Spleen (tissue), 13 donors: ENCODE measurements at places on chromosomes 1 and 21. TPM values are rescaled to one million over a fixed set of nuclear protein-coding genes. Genes with fewer than 3 reads are reported as not detected.
A peak's percentile ranks its signal among the peaks of the same experiment; 100 is the strongest.

The B3GALT2 gene
- total RNA-seq: 0.69 TPM

The ZBTB8B gene
- not detected for total RNA-seq

The VWA1 gene
- 14.2 TPM for total RNA-seq

The HMGN2 gene
- 328 TPM for total RNA-seq

The SLC37A1 gene
- 23.9 TPM for total RNA-seq

The CSMD2 gene
- total RNA-seq: 0.89 TPM

The PHC2 gene
- total RNA-seq: 142 TPM

DNA sequence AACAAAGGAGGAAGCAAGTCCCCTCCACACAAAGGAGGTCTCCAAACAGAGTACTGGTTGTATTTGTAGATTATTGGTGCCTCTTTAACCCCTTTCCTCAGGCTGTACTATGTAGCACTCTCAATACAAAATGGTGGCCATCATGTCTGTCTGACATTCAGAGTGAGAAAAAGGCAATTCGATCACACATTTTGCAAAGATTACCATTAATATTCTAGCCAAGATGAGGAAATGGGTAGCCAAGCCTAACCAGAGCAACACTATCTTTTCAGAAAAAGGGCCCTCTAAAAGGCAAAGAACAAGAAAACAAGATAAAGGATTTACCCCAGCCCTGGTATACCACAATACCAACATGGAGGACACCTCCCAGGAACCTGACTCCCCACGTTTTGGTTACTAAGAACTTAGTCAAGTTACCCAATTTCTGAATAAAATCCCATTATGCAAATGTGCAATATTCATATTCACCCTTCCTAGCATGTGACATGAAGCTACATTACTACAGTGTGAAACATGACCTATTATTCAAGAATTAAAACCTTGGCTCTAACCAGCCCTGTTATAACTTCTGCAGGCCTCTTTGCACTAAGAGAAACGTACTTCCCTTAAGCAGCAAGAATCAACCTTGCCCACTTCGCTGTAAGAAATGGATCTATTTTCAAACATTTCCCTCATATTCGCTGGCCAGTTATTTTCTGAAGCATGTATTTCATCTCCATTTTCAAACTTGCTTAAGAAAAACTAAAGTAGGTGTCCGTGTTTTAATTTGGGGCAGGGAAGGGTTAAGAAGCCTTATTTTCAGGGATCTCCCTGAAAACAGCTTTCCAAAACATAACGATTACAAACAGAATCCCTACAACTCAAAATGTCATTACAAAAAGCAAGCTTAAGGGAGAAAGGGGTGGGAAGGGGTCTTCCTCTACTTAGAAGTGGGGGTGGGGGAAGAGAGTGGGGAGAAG, 2.1 kb downstream of the KDM5B start:
- no peak for DNase-seq

DNA sequence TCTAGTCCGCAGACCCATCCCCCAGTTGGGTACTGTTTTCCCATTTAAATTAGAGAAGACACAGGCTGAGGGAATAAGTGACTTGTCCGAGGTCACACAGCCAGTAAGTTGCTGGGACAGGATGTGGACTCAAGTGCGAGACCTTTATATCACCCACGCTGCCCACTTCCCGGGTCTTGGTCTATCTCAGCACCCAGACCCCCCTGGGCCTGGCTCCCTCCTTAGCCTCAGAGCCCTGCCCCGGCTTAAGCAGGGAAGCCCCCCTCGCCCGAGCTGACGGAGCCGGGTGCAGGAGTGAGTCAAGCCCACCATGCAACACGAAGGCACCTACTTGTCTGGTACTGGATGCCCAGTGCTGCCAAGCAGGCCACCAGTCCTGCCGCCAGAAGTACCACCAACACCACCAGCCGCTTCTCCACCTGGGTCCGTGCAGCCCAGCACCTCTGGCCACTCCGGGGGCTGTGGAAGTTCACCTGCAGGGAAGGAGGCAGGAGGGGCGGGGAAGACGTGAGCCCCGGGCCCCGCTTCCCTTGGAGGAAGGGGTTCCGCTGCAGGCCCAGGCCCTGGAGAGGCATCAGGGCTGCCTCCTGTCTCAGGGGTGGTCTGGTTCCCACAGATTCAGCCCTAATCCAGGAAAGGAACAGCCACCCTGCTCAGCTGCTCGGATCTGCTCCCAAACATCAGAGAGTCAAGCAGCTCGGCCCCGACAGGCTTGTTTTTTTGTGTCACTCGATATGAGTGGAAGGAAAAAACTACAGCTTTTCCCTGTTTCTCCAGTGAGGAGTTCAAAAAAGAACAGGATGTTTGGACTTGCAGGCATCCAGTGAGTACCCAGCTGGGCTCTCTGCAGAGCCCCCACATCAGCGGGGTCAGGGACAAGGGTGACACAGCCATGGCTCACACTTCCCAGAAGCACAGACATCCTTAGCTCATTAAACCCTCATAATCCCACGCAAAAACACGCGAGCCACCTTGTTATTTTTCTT, 11.1 kb downstream of the ECE1 start:
- DNase-seq: peak; percentile 75

GRCh38 chr1:5580926-5581325, 411.3 kb downstream of the NPHP4 start:
- peak; percentile 13 for DNase-seq

GRCh38 chr1:190453550-190453949, 24.1 kb downstream of the BRINP3 start:
- DNase-seq: no peak

GRCh38 chr1:232440325-232441035, 189.5 kb downstream of the SIPA1L2 start:
- DNase-seq: no peak

GRCh38 chr1:55542901-55543504, 327.8 kb upstream of the USP24 start:
- DNase-seq: no peak

GRCh38 chr1:23483321-23484252, at the start of gene ASAP3:
Gene ASAP3, minus strand, starts transcription at chr1:23484179. Its CDS starts 46 bp downstream, at chr1:23484133.
- DNase-seq: no peak

DNA sequence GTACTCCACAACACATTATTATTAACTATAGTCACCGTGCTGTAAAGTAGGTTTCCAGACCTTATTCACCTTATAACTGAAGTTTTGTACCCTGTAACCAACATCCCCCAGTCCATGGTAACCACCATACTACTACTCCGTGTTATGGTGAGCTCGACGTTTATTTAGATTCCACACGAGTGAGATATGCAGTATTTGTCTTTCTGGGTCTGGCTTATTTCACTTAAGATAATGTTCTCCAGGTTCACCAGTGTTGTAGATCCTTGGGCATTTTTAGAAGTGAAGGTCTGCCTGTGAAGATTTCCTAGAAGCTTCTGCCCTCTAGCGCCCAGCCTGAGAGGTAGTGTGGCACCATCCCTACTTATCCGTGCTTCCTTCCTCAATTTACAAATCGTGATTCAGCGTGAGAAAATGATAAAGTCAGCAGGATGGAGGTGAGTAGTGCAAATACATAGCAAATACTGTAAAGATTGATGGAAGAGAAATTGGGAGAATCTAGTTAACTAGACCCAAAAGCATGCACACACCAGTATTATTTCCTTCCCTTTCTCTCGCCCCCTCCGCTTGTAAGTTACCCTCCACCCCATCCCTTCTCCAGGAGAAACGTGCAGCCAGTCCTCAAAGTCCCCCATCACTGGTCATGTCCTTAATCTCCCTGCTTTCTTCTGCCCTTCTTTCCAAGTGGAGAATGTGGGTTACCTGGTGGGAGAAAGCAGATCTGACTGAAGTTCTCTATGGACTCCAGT, 36.0 kb upstream of the DISC1 start:
- no peak for DNase-seq

DNA sequence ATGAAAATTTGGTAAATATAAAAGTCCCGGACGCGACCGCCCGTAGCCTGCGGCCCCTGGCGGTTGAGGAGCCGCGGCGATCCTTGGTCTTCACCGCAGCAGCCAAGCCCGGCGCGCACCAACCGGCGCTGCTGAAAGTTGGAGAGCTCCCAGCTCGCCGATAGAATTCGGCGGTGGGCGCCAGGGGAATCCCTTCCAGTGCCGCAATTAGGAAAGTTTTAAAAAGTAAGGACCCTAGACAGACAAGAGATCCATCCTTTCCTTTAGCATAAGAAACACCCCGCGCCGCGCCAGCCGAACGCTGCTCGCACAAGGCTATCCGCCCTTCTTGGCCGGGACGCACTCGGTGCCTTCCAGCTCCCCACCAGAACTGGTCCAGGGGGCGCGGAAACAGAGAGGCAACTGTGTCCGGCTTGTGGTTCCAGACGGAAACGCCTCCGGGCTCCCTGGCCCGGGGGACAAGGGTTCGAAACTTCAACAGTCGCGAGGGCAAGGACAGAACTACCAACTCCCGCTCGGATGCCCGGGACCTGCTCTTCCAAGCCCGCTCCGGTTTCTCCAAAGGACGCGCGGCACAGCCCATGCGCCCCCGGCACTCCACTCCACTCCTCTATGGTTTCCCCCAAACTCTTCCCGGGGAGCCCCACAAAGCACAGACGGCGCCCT, 1.7 kb downstream of the FAM78B start:
- peak; percentile 80 for DNase-seq

- no peak for DNase-seq
Measured at GRCh38 chr1:9792156-9793042, 31.4 kb downstream of the CLSTN1 start.

GRCh38 chr1:1760345-1760650, 18.0 kb downstream of the NADK start:
- peak; percentile 76 for DNase-seq

DNA sequence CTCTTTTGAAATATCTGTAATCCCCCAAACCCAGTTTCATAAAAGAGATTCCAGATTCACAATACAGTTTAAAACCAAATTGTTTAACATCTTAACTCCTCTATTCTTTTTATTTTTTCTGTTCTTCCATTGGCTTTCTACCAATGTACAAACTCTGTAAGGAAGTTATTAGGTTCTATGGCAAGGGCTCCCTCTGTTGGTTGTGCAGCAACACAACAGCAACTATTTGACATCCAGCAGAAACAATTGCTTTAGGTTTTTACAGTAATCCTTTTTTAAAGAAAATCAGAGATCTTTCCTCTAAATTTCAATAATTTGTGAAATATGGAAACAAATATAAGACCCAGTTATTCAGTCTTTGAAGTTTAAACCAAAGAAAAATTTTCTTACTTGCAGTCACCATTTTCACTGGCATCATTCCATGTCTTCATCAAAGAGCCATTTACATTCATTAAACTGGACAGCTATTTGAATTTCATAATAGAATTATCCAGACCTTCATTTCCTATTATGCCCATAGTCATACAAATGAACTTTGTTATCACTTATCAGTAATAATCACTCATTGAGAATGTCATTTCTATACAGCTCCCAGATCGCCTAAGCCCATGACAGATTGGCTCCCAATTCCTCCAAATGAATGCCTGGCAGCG, 46.5 kb upstream of the RNF11 start:
- no peak for DNase-seq

DNA sequence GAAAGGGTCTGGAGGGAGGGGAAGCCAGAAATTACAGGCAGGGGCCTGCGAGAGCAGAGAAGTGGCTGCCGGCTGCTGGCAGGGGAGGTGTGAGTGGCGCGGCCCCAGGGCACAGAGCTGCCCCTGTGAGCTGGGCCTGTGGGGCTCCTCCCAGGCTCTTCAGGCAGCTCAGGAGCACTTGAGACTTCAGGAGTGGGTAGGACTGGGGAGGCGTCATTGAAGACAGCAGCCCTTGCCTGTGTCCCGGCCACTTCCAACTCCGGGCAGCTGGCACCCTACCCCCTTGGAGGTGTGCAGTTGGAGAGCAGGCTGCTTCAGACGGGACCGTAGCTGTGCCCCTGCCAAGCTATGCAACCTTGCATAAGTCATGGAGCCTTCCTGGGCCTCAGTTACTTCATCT, 87.5 kb upstream of the ACTL8 start:
- DNase-seq: no peak

DNA sequence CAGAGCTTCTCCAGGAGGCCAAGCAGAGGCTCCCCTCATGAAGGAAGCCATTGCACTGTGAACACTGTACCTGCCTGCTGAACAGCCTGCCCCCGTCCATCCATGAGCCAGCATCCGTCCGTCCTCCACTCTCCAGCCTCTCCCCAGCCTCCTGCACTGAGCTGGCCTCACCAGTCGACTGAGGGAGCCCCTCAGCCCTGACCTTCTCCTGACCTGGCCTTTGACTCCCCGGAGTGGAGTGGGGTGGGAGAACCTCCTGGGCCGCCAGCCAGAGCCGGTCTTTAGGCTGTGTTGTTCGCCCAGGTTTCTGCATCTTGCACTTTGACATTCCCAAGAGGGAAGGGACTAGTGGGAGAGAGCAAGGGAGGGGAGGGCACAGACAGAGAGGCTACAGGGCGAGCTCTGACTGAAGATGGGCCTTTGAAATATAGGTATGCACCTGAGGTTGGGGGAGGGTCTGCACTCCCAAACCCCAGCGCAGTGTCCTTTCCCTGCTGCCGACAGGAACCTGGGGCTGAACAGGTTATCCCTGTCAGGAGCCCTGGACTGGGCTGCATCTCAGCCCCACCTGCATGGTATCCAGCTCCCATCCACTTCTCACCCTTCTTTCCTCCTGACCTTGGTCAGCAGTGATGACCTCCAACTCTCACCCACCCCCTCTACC, 19.1 kb downstream of the CSF1 start:
- no peak for DNase-seq

- no peak for DNase-seq
Measured at GRCh38 chr1:59066236-59066635, 230.7 kb upstream of the FGGY start.

DNA sequence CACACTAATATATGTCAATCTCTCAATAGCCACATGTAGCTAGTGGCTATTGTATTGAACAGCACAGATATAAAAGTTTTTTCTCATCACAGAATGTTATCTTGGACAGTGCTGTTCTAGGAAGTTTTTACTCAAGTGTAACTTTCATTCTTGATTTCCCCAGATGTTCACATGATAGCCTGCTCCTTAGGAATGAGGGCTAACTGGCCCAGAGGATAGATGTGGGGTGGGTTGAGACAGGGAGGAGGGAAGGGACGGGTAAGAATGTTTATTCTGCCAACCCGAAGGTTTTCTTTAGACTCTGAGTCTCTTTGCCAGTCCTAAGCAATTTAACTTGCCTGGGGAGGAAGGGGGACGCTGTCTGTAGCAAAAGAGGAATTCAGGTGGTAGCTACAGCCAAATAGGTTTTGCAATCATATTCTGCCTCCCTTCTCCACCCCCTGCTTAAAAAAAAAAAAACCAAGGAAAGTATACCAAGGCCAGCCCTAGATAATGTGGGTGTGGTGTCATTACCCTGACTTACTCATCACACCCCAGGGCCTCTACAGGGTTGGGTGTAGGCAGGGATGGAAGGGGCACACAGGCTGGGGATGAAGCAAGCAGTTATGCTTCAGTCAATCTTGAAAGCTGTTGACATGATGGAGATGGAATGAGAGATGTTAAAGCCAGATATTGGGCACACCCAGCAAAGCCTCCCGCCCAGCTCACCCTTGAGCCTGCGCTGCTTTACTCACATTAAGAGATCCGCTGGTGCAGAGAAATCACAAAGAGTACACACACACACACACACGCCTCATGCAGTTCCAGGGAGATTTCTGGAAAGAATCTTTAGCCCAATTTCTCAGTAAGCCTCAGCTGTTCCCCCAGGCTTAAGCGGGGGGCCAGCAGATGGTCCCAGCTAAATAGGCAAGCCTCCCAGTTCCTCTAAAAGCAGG, 59.9 kb downstream of the PLXNA2 start:
- no peak for DNase-seq
